ENCODE measurements at places on chromosomes 6 and 20.

GRCh38 chr20:50679753-50680104, 11.6 kb downstream of the RIPOR3 start:
- DNase-seq: no peak

- DNase-seq: no peak
These were observed 95.5 kb downstream of the KCNB1 start for GRCh38 chr20:49386848-49387580.

GRCh38 chr6:51099201-51099600, 280.5 kb downstream of the TFAP2B start:
- DNase-seq: no peak

GRCh38 chr20:35040646-35041045, 52.0 kb downstream of the TRPC4AP start:
- DNase-seq: no peak

- DNase-seq: no peak
These were observed 511 bp downstream of the VARS1 start for GRCh38 chr6:31794866-31795615.

GRCh38 chr20:15875446-15875845, 697.8 kb downstream of the KIF16B start:
- no peak for DNase-seq

GRCh38 chr20:46491354-46491753, 22.0 kb downstream of the ZNF334 start:
- DNase-seq: no peak

- no peak for DNase-seq
These were observed 20.1 kb upstream of the FAM209A start for GRCh38 chr20:56504373-56505005.

GRCh38 chr20:64064145-64064698, 1.2 kb downstream of the TCEA2 start:
- no peak for DNase-seq

- no peak for DNase-seq
These were observed 39.7 kb upstream of the CLVS2 start for GRCh38 chr6:122956376-122956775.

- no peak for DNase-seq
These were observed 178.2 kb downstream of the FOXC1 start for GRCh38 chr6:1787894-1788293.

GRCh38 chr20:35947489-35947888, 6.8 kb downstream of the SCAND1 start:
- no peak for DNase-seq

DNA sequence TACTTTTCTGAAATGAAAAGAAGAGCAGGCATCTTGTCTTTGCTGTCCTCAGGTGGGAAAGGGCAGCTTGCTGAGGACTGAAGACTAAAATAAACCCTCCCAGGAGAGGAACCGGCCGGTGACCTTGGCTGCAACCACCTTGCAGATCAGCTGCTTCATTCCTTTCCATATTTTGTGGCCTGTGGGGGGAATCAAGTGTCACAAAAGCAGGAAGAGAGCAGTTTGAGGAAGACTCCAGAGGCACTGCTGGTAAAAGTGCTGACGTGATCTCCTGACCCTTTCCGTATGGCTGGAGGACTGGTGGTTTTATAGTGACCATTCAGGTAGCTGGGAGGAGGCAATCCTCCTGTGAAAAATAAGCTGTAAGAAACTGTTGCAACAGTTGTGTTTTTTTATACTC, 157.0 kb downstream of the PLCB4 start:
- no peak for DNase-seq

DNA sequence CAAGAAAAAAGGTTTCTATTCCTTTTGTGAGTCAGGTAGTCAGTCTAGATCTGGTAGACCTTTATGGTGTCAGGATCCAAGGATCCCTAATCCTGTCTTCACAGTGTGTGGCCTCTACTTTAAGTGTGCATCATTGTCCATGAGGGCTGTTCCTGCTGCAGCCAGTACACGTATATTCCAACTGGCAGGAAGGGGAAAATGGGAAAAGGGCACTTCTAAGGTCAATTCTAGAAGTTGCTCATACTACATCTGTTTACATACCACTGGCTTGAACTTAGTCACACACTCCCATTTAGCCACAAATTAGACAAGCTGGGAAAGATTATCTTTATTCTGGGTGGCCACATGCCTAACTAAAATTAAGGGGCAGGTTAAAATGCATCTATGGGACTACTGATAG, 9.7 kb upstream of the MMS22L start:
- no peak for DNase-seq

GRCh38 chr20:11445891-11446290, 471.8 kb upstream of the BTBD3 start:
- no peak for DNase-seq

DNA sequence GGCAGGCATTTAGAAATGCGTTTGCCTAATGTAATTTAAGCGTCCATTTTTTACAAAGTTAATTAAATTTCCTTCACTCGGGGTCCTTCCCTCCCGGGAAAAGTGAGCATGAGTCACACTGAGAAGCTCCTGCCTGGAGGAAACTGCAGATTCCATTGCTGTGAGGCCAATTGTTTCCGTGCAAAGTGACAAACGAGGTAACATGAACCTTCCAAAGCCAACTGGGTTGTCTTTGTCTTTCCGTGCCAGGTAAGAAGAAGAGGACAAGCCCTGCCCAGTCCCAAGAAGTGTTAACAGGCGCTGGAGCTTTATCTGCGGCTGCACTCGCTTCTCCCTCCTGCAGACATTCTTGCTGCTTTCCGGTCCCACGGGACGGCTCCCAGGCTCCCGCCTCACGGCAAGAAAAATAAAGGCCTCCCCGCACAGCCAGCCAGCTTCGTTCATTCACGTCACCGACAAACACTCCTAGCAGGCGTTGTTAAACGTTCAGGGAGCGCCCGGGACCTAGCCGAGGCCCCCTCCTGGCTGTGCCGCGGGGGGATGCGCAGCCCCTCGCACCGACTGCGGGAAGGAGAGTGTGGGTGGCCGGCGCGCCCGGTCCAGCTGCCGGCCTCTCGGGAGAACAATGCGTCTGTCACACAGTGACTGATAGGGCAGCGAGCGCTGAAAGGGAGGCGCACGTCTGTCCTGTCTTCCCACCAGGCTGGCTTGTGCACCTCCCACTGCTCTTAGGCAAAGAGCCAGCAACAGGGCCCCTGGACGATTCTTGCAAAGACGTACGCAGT, 61.5 kb upstream of the HDDC2 start:
- no peak for DNase-seq

GRCh38 chr20:4130404-4131189, 115.2 kb upstream of the RNF24 start:
- DNase-seq: no peak

- no peak for DNase-seq
These were observed 1.7 kb downstream of the PCMT1 start for GRCh38 chr6:149751239-149751638.

DNA sequence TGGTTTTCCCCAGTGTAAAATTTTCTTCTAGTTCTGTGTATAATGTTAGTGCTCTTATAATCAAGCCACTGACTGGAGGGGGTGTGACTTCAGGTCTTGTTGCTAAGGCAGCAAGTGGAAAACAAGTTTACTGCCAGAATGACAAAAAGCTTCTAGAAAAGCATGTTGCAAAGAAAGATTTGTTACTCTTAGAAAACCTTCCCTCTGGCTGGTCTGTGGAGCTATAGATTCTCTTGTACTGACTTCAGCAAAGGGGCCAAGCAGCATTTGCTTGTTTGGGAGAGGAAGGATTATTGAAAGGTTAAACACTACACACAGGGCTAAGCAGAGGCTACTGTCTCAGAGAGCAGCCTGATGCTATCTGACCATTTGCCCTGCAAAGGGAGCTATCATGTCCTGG, 288.8 kb downstream of the BTBD9 start:
- no peak for DNase-seq

GRCh38 chr6:100105138-100105537, 111.1 kb upstream of the MCHR2 start:
- DNase-seq: no peak

DNA sequence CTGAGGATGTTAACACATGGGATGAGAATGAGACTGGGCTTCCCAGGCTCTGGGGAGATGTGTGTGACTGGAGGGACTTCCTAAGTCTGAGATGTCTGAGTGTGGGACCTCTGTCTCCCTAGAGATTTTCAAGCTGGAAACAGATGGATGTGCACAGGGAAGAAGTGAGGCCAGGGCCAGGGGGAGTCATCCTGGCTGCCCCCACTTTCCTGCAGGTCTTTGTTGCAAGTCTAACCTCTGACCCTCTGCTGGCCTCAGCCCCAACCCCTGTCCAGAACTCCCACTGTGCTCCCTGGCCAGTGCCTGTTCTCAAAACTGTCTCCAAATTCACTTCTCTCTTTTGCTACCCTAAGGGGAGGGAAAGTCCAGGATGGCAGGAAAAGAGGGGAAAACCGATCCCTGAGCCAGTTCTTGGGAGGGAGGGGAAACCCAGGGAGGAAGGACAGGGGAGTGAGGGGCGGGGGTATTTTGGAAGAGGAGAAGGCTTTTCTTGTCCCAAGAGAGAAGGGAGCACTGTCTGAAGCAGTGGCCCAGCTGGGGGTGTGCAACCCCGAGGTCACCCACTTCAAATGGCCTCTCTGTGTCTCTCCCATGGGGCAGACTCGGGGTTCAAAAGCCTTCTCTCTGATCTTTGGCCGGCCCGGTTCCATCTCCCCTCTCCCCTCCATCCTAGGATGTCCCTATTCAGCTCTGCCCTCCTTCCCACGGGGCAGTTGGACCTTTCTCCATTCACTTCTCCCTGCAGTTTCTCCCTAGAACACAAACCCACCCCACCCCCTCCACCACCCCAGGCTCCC, 3.1 kb downstream of the PPP1R18 start:
- DNase-seq: no peak

DNA sequence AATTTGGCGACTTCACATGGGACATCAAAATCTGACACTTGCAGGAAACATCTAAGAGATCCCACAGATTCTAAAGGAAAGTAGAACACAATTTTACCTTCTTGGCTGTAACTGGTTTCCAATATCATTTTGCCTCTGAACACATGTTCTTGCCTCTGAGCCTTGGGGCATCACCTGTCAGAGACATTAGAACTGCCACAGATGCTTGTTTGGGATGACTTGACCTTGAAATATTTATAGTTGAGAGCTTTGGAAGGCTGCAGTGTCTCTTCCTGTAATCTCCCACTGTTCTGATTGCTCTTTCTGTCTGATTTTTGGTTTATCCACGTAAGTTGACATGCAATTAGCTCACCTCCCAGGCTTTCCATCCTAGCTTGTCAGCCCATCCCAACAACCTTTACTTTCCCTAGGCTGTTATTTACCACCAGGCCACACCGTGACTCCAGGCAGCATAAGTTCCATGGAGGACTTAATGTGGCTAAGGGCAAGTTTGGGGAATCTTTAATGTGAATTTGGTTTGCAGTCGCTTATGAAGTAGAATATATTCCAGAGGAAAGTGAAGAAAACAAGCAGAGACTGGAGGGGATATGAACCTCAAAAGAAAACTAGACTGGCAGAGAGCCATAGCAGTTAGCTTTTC, 256.5 kb upstream of the RIN2 start:
- DNase-seq: no peak

- no peak for DNase-seq
These were observed 46.5 kb upstream of the IFNGR1 start for GRCh38 chr6:137265561-137266308.

- DNase-seq: no peak
These were observed 45.4 kb downstream of the SLC24A3 start for GRCh38 chr20:19257865-19258264.

DNA sequence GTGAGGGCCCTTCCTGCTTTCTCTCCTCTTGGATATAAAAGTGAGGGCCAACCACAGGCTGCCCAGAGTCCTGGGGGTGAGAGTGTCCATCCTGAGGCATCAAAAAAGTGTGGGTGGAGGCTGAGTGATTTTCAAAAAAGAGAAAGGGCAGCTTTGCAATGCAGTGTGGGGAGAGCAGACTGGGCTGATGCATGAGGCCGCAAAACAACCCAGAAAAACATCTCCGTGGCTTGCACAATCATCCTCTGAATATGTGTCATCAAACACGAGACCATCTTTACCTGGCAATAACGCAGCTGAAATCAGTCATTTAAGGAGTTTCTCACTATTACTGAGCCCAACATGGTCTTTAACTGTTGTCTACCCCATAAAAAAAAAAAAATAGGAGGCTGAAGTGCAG, 191.2 kb upstream of the SOX4 start:
- DNase-seq: no peak

DNA sequence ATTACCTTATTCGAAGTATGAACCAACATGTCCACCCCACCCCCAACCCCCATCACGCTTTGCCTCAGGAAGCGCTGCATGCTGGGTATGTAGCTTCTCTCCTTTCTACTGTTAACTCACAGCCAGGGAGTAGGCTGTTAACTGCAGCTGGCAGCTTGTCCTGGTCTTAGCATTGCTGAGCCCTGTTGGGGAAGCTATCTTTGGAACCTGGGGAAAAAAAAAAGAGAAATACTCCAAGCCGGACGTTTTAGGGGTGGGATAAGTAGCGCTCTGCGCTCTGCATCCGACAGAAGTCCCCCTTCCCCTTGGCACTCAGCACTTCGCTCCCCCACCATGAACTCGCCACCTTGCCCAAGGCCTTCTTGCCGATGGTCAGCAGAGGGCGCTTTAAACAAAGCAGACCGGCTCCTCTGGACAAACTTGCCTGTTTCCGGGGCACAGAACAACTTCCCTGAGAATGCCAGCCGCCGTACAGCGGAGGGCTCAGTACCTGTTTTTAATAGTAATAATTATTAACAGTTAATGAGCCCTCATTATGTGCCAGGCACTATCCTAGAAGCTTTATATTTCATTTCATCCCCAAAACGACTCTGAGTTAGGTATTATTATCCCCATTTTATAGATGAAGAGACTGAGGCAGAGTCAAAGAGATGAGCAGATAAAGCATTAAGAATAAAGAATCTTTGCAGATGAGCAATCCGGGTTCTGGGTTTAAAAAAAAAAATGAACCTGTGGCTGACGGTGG, 35.2 kb upstream of the MDFI start:
- peak; percentile 81 for DNase-seq

- peak; percentile 7 for DNase-seq
These were observed 11.4 kb downstream of the GPX5 start for GRCh38 chr6:28537065-28537464.

DNA sequence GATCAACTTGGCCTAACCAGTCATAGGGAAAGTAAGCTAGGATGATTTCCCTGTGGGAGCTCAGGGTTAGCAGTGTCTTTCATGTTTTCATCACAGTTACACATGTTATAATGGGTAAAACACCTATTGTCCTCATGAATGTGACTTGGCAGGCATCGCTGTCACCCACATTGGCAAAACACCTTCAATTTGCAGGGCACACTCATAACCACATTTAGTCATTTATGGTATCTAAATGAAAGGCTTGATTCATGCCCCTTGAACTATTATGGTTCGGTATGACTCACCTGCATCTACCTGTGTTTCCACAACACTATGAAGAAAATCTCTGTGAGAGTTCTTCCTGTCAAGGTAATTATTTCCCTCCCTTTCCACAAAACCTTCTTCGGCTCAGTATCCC, 49.2 kb downstream of the FRK start:
- DNase-seq: no peak

DNA sequence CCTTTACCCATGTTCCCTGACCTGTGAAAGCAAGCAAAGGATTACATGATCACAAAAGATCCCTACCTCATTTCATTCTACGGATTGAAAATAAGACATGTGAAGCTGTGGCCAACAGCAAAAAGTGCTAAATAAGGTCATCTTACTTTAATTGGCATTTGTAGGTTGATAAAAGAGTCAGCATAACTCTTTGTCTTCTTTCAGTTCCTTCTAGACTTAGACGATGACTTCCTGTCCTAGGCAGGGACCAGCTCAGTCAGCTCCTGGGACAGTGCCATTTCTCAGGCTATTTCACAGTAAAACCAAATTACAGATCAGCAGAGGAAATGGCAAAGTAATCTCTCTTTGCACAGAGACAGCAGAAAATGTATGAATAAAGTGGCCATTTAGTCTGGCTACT, 480.7 kb downstream of the RFPL4B start:
- DNase-seq: no peak
